ENCODE measurements at places on chromosomes 1 and 21.

DNA sequence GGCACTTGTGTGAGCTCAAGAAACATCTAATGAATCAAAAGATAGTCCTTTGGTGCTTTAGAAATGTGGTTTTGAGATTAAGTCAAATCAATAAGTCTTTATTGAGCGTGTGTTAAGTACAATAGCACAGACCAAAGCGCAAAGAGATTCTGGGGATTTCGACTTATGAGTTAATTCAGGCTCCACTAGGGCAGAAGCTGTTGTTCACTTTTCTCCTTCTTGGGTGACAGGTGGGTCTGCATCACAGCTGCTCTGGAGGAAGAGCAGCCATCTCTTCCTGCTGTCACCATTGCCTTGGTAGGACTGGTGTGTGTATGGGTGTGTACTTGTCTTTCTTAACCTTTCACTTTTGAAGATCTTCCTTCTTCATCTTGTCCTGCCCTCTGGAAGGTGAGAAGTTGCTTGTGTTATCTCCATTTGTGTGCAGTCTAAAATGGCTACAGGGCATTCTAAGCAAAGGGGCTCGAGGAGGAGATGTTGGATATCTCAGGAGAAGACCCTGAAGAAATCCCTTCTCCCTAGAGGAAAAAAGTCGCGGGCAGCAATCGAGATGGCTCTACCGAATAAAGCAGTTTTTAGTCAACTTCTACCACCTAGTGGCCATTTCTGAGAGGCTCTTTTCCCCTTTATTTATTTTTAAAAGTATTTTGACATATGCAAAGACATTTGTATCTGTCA lies 22.9 kb upstream of the DISC1 start:
- DNase-seq = peak; percentile 61

GRCh38 chr1:163171826-163172225 lies 30.9 kb downstream of the RGS5 start:
- no peak for DNase-seq

- no peak for DNase-seq
These were observed 421 bp upstream of the LCE3A start for GRCh38 chr1:152623203-152623844.

- no peak for DNase-seq
These were observed 36.7 kb downstream of the PAPPA2 start for GRCh38 chr1:176499671-176500070.

GRCh38 chr1:53127546-53127945 lies 14.9 kb downstream of the SLC1A7 start:
- no peak for DNase-seq

All from AG08395 (cell line).